ENCODE measurements at places on chromosomes 7 and 10.

DNA sequence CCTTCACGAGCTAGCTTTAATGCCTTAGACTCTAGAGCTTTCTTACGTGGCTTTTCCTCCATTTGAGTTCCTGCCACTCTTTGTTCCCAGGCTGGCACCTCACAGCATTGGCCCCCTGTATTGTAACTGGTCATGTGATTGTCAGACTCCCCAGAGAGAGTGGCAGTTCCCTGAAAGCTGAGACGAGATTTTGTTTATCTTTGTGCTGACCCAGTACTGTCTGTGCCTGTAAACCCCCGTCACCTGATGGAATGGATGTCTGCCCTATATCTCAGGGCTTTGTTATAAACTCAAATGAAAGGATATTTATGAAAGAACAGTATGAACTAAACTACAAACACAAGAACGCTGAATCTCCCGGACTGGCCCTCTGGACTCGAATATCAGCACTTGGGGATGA is 13.0 kb downstream of the NOBOX start:
- no peak for DNase-seq

- DNase-seq = no peak
Observed at GRCh38 chr10:117218654-117219053, 21.4 kb downstream of the KCNK18 start.

- DNase-seq = no peak
Observed at GRCh38 chr10:99532687-99533495, at the start of gene NKX2-3. NKX2-3 (plus strand) TSS chr10:99532942; CDS start chr10:99533132, 190 bp downstream.

- no peak for DNase-seq
Observed at GRCh38 chr7:111104710-111105109, 13.8 kb downstream of the LRRN3 start.

DNA sequence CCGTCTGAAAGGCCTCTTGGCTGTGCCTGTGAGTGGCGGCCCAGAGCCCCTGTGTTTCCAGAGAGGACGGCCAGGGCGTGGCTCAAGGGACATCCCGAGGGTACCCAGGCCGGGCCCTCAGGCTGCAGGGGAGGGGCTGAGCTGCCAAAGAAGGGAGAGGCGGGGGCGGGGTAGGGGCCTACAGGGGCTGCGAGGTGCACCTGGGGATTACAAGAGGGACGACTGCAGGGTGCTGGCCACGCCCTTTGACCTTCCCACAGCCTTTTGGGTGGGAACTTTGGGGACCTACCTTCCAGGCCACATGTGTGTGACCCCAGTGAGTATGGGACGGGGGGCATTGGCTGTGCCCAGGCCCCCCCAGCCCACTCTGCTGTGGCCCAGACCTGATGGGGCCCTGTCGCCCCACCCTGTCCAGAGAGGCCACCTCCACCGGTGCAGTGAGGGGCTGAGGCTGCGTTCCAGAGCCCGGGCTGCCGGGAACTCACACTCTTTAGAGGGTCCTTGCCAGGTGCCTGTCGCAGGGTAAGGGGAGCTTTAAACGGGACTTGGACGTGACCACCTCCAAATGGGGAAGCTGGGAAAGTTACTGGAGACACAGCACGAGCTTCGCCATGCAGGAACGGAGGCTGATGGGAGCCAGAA is 19.0 kb upstream of the NKX6-2 start:
- no peak for DNase-seq

GRCh38 chr7:27210441-27211083 is 10.7 kb upstream of the HOXA13 start:
- DNase-seq = no peak

DNA sequence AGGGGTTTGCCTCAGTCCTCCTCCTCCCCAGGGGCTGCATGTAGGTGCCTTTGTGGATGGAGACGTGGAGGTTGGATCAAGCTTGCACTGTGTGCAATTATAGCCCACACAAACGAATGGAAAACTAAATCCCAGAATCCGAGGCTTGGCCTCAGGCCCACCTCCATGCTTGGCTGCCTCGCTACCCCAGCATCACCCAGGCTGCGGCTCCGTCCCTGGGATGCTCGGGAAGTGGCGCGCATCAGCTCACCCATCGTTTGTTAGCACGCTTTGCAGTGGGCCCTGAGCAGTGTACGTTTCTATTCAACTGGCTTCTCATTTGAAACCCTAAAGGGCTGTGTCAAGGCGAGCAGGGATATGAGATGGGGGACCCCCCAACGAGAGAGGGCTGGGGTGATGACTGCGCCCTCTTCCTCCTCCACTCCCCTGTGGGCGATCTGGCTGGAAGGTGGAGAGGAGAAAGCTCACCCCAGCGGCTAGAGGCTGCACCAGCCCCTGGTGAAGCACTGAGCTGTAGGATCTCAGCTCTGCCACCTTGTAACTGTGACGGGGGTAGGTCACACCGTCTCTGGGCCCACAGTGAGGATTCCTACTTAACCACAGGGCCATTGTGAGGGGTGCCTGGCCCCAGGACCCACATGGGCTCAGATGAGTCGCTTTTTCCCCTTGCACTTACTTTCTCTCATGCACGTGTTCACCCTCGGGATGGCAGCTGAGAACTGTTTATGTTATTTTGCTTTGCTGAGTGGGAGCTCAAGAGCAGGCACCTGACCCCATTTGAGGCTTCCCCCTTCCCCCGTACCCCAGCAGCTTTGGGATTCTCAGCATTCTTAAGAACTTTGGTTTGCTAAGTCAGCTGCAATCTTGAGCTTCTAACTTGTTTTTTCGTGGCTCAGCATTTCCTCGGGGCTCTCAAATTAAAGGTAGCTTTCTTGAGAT is 12.7 kb upstream of the BTBD16 start:
- DNase-seq = no peak

DNA sequence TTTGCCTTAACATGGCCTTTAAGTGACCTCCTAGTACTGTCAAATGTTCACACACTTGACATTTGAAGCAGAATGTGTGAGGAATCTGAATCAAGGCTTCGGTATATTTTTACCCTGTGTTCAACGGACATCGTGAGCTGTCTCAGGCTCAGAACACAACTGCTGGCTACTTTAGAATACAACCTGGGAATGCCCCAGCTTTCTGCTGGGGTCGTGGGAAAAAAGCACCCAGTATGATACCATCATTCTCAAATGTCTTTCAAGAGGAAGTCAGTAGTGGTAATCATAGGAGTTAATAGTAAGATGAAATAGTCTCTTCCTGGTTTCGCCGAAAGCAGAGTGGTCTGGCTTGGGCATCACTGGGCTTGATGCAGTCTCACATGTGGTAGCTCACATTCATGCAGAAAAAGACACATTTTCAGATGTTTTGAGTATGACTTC is 67.2 kb downstream of the CREB5 start:
- no peak for DNase-seq

DNA sequence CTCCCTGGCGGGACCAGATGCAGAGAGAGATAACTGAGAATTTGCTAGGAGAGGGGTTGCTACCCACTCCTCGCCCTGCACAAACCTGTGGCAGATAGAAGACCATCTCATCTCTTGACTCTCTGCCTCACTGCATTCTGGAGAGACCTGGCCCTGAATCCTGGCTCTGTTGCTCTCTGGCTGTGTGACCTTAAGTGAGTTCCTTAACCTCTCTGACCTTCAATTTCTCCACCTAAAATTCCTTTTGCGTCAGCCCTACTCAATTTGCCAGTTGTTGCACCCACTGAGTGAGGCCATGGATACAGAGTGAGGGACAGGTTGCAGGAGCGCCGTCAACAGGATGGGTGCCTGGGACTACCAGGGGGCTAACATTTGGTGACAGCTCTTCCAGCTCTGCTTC is 5.2 kb downstream of the C10orf71 start:
- DNase-seq = no peak

DNA sequence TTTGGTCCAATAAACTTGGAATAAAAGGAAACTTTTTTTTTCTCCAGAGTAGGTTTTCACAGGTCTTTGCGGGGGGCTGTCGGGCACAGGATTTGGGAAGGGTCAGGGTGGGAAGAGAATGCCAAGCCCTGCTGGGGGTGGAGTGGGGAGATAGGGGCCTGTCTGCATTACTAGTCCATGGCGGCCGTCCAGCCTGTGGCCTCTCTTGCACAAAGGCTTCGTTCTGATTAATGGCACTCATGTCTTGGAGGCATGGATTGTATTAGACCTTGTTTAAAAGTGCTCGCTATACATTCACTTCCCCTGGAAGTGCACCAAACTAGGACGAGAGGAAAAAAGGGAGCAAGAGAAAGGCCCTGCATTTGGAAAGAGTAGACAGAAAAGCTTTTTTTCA is 37.2 kb downstream of the LRMDA start:
- no peak for DNase-seq

- DNase-seq = no peak
Observed at GRCh38 chr7:98616381-98617050, 569 bp upstream of the NPTX2 start.

- DNase-seq = no peak
Observed at GRCh38 chr10:113322843-113323242, 230.0 kb upstream of the HABP2 start.

DNA sequence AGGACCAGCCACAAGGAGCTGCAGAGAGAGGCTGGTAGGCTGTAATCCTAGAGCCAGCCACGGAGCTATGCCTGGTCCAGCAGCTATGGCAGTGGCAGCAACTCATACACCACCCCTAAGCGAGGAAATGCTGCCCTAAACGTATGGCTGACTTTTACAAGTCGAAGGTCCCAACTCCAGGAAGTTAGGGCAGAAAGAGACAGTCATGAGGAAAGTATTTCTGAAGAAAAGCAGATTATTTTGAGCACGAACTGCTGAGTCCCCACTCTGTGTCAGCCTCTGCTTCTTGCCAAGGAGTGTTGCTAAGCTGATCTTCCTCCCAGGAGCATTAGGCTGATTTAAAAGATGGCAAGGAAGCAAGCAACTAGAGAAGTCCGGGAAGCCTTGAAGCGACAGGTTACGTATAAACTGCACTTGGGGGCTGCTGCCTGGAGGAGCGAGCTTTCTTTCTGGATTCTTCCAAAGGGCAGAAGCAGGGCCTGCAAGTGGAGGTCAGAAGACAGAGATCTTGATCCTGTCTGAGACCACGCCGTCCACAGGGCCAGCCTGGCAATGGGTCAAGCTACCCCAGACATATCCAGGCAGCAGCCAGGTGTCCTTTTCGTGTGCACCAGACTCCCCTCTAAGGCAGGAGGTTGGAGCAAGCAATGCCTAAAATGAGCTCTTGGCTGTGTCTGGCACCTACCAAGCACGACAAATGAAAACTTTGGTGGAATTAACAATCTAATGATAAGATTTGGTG is 39.4 kb downstream of the PLXNA4 start:
- no peak for DNase-seq

- DNase-seq = no peak
Observed at GRCh38 chr10:1163204-1163660, 107.0 kb downstream of the WDR37 start.

DNA sequence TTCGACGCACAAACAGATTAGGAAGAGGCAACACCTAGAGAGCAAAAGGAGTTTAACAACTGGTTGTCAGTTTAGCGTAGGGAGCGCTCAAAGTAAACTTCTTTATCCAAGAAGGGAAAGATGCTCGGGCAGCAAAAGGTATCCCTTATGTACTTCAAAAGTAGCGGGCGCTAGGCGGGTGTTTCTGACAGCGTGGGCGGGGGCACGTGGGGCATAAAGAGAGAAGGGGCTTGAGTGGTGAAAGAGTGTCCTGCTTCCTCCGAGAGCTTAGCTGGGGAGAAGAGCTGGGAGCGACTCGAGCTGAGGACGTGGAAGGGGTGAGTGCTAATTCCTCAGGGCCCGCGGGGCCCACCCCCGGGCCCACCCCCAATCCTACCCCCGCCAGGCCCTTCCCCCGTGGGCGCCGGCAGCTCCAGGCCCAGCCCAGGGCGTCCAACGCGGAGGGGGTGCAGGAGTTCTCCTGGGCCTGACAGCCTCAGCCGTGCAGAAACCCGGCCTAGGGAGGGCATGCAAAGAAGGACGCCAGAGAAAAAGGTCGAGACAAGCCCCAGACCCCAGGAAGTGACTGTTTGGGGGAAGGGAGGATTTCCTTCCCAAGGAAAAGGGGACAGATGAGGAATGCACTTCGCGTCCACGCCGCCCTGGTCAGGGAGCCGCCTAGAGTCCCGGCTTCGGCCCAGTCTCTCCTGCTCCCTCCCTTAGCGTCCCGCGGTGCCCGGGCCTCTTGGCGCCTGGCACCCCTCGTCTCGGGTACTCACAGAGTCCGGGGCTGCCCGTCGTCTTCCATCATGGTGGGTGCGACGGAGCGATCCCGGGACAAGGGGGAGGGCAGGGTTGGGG is 868 bp downstream of the TIAL1 start:
- no peak for DNase-seq

GRCh38 chr10:19749185-19749729 is 67.0 kb upstream of the PLXDC2 start:
- peak; percentile 49 for DNase-seq

- no peak for DNase-seq
Observed at GRCh38 chr7:24574386-24574785, 1.1 kb downstream of the PALS2 start.

GRCh38 chr10:84038035-84038434 is 101.3 kb upstream of the GHITM start:
- no peak for DNase-seq

GRCh38 chr10:53843736-53844362 is 957.2 kb downstream of the PCDH15 start:
- no peak for DNase-seq

DNA sequence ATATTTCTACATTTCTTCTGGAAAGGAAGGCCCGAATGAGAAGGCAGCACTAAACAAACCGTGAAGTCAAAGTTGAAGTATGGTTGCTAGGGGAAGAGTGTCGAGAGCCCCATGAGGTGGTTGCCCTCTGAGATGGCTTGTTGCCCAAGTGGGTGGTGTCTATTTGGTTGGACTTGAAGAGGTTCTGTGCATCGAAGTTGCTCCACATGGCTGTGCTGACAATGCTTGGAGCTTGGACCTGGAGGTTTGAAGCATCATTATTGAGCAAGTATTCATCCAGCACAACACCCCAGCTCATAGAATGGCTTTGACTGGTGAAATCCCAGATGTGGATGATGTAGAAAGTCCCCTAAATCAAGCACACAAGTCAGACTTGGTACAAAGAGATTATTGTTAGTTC is 165.2 kb upstream of the CDCA7L start:
- no peak for DNase-seq

DNA sequence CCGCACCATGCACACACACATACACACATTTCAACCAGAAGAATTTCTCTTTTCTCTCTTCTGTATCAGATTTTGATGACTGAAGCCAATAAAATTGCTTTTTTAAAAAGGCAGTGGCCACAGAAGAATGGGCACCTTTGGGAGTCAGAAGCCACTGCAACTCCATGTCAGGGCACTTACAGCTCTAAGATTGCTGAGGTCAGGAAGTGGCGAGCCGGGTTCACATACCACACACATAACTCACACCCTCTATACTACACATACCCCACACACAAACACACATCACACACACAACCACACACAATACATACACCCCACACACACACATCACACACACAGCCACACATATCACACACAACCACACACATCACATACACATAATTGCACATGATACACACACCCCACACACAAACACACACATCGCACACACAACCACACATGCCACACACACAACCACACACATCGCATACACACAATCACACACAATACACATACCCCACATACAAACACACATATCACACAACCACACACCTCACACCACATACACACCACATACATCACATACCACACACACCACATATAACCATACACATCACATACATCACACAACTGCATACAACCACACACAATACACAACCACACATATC is 31.2 kb downstream of the GPRIN2 start:
- peak; percentile 36 for DNase-seq

Data from fibroblast of skin of left quadriceps (primary cell).